ENCODE measurements at places on chromosomes 4 and X. TPM values are rescaled to one million over a fixed set of nuclear protein-coding genes. Genes with fewer than 3 reads are reported as not detected.

USP17L29 gene
- total RNA-seq, result not detected

XG gene
- total RNA-seq, result not detected

ITM2A gene
- 152 TPM for total RNA-seq

KCTD8 gene
- total RNA-seq, result not detected

XKRX gene
- total RNA-seq, result 0.09 TPM

GAGE12F gene
- not detected for total RNA-seq

CMC4 gene
- total RNA-seq, result 6.3 TPM

MND1 gene
- 21.1 TPM for total RNA-seq

CCDC120 gene
- 7.1 TPM for total RNA-seq

DSPP gene
- total RNA-seq, result not detected

C1QTNF7 gene
- total RNA-seq, result not detected

ARSJ gene
- not detected for total RNA-seq

OPHN1 gene
- total RNA-seq, result 0.27 TPM

EVC2 gene
- 0.34 TPM for total RNA-seq

MAGEB1 gene
- not detected for total RNA-seq

FAM200B gene
- total RNA-seq, result 10.7 TPM

SSX2 gene
- not detected for total RNA-seq

SORBS2 gene
- not detected for total RNA-seq

FRG2 gene
- total RNA-seq, result not detected

ARHGEF38 gene
- total RNA-seq, result not detected

AREG gene
- not detected for total RNA-seq

SRP72 gene
- total RNA-seq, result 155 TPM

P2RY8 gene
- 126 TPM for total RNA-seq

CNGA2 gene
- not detected for total RNA-seq

USP51 gene
- 2.0 TPM for total RNA-seq

TLR1 gene
- 5.1 TPM for total RNA-seq

STEEP1 gene
- total RNA-seq, result 21.0 TPM

ADAMTS3 gene
- not detected for total RNA-seq

PROM1 gene
- total RNA-seq, result not detected

ACOX3 gene
- total RNA-seq, result 12.2 TPM

CXorf49 gene
- total RNA-seq, result not detected

MAML3 gene
- total RNA-seq, result 4.3 TPM

SLC6A14 gene
- not detected for total RNA-seq

PNPLA4 gene
- 5.0 TPM for total RNA-seq

MAGIX gene
- 1.8 TPM for total RNA-seq

RNF150 gene
- not detected for total RNA-seq

RAI2 gene
- not detected for total RNA-seq

NLRP2B gene
- total RNA-seq, result not detected

PSAPL1 gene
- not detected for total RNA-seq

RNF212 gene
- 1.2 TPM for total RNA-seq

DTHD1 gene
- 0.07 TPM for total RNA-seq

STARD8 gene
- total RNA-seq, result 2.8 TPM

NHSL2 gene
- total RNA-seq, result 1.2 TPM

GPR50 gene
- not detected for total RNA-seq

WDR1 gene
- total RNA-seq, result 506 TPM

SLC49A3 gene
- 0.16 TPM for total RNA-seq

ZNF185 gene
- total RNA-seq, result 0.59 TPM

RBM47 gene
- 3.8 TPM for total RNA-seq

ODAPH gene
- 0.86 TPM for total RNA-seq

HPSE gene
- 10.6 TPM for total RNA-seq
